Epithelial cell of proximal tubule (primary cell): ENCODE measurements at places on chromosomes 13 and 19. TPM values are rescaled to one million over a fixed set of nuclear protein-coding genes. Genes with fewer than 3 reads are reported as not detected.

FCAR gene
- not detected in 2 replicates for total RNA-seq

CYP2A6 gene
- total RNA-seq, result not detected in 2 replicates

KPNA3 gene
- total RNA-seq, result 22.3 and 29.7 TPM in 2 replicates

IFNL1 gene
- total RNA-seq, result not detected in 2 replicates

KL gene
- 0.36 and 1.4 TPM in 2 replicates for total RNA-seq

PDE4C gene
- 0.63 TPM in 1 of 2 replicates, not detected in the other for total RNA-seq

KLK12 gene
- total RNA-seq, result not detected in 2 replicates

SMAD9 gene
- total RNA-seq, result 0.80 and 4.8 TPM in 2 replicates

DPF1 gene
- 1.3 and 2.6 TPM in 2 replicates for total RNA-seq

ACP7 gene
- total RNA-seq, result 0.22 and 0.23 TPM in 2 replicates

RNF113B gene
- total RNA-seq, result not detected in 2 replicates

TTC9B gene
- total RNA-seq, result not detected in 2 replicates

CCDC70 gene
- not detected in 2 replicates for total RNA-seq

TSSK6 gene
- 0.58 and 1.7 TPM in 2 replicates for total RNA-seq

SLC10A2 gene
- total RNA-seq, result not detected in 2 replicates

SERPINE3 gene
- total RNA-seq, result 0.07 TPM in 1 of 2 replicates, not detected in the other

SSC5D gene
- total RNA-seq, result 0.86 TPM in 1 of 2 replicates, not detected in the other

B3GNT3 gene
- total RNA-seq, result 11.1 and 17.3 TPM in 2 replicates

DNA sequence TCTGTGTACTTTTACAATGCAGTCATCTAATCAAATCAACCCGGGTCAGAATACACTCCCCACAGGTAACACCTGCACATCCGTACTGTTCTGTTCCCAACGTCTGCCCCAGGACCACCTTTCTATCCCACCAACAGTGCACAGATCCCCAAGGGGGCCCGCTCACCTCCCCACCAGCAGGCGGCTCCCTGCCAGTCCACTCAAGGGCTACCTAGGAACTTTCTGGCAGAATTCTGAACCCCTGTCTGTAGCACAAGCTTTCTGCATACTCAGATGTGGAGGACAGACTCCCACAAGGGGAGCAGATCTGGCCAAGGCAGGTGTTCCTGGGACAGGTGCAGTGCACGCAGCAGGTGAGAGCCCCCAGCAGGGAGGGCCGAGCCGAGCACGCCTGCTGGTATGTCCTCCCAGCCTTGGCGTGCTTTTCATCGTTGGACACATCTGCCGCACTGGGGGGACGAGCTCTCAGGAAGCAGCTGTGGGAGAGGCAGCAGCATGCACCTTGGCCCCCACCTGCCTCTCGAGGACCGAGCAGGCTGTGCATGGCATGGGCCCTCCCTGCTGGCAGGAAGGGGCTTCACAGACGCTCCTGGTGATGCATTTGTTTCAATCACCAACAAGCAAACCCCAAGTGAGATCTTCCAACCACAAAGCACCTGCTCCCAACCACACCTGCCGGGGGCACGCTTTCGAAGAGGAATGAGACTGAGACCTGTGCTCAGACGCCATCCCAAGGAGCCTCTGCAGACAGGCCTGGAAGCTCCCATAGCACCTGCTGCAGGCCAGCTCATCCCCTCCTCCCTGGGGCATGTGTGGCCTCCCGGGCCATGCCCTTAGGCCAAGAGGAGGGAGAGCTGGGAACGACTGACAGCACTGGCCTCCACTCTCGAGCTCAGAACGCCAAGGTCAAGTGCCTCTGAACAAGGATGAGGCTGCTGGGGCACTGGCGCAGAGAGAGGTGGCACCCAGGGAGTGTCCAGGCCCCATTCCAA is 35.9 kb downstream of the RAB20 start:
- no peak for DNase-seq

- no peak for DNase-seq
Observed at GRCh38 chr13:59356607-59357006, 807.1 kb downstream of the DIAPH3 start.

DNA sequence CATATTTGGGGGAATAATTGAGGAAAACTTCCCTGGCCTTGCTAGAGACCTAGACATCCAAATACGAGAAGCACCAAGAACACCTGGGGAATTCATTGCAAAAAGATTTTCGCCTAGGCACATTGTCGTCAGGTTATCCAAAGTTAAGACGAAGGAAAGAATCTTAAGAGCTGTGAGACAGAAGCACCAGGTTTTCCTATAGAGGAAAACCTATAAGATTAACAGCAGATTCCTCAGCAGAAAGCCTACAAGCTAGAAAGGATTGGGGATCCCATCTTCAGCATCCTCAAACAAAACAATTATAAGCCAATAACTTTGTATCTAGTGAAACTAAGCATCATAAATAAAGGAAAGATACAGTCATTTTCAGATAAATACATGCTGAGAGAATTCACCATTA is 114.9 kb downstream of the PIBF1 start:
- no peak for DNase-seq

GRCh38 chr13:102907016-102907756 is 61.4 kb downstream of the ERCC5 start:
- DNase-seq, result no peak

DNA sequence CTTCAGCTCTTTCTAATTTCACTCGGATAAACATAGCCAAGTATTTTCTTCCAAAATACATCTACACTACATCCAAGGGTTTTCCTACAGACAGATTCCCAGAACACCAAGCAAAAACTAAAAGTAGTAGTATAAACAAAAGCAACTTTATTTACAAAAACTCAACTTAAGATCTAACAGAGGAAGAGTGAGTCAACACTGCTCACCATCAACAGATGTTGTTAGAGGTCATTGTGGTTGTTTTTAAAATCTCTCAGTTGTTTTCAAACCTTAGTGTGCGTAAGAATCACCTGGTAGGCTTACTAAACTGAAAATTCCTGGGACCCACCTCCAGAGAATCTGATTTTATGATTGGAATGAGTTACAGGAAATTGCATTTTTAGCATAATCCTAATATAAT is 631.7 kb upstream of the SGCG start:
- DNase-seq, result no peak

DNA sequence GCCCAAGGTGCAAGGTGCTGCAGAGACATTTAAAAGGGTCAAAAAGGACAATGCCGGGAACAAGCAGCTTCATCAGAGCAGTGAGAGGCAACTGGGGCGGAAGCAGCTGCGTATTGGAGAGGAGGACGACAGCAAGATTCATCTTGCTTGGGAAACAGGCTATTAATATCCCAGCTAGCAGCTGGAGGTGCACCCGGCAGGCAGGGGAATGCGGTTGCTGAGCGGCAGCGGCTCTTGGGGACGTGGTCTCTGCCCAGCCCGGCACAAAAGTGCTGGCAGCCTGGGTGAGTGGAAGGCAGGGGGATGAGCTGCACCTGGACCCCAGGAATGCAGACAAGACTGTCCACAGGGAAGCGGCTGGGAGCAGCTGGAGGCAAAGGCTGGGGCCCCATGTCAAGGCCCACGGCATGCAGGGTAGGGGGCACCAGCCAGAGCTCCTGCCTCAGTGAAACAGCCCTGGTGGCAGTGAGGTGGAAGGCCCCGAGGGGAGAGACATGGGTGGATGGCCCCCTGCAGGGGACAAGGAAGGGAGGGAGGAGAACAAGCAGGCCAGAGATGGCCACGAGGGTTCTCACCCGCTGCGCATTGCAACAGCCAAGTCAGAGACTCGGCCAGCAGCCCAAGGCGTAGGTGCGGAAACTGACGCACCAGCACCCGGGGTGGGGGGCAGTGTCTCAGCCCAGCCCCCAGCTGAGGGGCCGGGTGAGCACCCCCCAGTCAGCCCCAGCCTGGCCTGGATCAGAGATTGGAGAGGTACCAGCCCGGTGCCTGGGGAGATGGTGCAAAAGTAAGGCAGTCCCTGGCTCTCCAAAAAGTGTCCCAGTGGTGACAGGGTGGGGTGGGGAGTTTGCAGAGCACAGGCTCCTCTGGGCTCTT is 34.4 kb downstream of the PEPD start:
- no peak for DNase-seq

GRCh38 chr13:113632706-113633484 is 25.1 kb downstream of the ATP4B start:
- DNase-seq, result no peak

DNA sequence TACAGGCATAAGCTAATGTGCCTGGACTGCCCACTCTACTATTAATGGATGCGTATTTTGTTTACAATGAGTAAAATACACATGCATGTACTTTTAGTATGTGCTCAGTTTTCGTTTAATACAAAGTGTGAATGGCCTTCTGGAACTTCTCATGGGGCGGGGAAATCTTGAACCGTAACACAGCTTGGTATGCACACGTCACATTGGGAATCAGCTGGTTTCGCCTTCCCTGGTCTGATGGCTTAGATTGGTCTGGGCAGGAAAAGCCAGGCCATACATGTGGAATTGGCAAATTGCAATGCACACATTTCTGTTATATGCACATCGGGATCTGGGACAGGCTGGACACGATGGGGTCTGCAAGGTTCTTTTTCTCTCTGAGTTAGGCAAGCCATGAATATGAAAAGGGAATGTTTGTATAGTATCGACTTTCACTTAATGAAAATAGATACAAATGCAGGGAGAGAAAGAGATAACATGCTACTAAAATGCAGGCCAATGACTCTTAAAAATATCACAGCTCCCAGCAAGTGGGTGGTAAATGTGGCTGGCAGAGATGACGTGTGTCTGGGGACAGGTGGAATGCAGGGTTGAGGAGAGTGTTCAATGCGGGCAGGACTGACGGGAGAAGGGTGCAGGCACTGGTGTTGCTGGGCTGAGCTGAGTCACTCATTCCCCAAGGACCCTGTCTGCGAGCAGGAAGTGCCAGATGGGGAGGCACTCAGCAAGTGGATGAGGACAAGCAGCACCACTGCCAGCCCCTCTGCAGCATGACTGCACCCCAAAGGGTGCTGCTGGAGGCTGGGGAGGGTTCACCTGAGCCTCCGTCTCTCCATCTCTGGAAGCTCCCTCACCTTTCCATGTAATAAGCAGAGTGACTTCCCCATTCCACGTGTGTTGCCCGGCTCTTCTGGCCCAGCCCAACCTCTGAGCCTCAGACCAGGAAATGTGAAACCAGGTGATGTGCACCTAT is 204.0 kb upstream of the GPR12 start:
- DNase-seq, result no peak

DNA sequence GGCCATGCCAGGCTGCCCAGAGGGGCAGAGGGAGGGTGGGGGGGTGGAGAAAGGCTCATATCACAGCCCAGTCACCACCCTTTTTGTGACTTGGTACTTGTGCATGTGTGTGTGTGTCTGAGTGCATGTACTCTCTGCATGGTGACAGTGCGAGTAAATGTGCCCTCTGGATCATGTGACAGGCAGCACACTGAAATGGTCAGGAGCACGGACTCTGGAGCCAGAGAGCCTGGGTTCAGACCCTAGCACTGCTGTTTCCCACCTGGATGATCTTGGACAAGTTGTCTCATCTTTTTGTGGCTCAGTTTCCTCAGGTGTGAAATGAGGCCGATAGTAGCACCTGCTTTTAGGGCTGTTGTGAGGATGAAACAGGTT is 2.0 kb downstream of the CIC start:
- no peak for DNase-seq

GRCh38 chr19:31529121-31529520 is 179.9 kb upstream of the TSHZ3 start:
- no peak for DNase-seq

GRCh38 chr13:112443191-112443994 is 67.2 kb downstream of the SPACA7 start:
- DNase-seq, result no peak

- no peak for DNase-seq
Observed at GRCh38 chr13:33250609-33251008, 34.9 kb downstream of the STARD13 start.

- no peak for DNase-seq
Observed at GRCh38 chr19:49691243-49692146, 579 bp downstream of the CPT1C start.

GRCh38 chr19:23391236-23391635 is 4.0 kb downstream of the ZNF91 start:
- no peak for DNase-seq

DNA sequence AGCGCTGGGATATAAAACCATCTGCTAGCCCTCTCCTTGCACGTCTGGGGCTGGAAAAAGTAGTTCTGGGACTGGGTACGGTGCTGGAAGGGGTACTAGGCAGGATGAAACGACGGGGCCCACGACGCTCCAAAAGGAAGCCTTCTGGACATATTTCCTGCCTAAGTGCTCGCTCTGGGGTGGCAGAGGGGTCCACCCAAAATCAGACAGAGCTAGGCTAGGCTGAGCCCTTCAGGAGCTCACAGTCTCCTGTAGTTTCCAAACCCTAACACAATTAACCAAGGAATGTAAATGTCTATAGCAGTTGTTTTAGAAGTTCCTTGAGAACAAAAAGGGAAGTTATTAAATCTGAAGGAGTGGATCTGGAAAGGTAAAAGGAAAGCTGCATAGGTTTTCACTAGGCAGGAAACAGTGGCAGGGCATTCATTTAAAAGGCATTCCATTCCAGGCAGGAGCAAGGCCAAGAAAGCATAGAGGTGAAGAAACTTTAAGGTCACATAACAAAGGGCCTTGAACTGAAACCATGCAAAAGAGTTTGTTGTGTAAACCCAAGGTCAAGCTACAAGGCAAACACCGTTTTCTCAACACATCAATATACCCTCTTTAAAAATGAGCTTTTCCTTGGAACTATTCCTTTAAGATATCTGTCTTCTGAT is 634 bp upstream of the DIAPH3 start:
- no peak for DNase-seq

- DNase-seq, result no peak
Observed at GRCh38 chr13:101181076-101181685, 235.1 kb downstream of the NALCN start.

GRCh38 chr13:104980586-104980985 is 1554.9 kb downstream of the EFNB2 start:
- no peak for DNase-seq

GRCh38 chr19:50658441-50659317 is 9.4 kb downstream of the C19orf81 start:
- no peak for DNase-seq

DNA sequence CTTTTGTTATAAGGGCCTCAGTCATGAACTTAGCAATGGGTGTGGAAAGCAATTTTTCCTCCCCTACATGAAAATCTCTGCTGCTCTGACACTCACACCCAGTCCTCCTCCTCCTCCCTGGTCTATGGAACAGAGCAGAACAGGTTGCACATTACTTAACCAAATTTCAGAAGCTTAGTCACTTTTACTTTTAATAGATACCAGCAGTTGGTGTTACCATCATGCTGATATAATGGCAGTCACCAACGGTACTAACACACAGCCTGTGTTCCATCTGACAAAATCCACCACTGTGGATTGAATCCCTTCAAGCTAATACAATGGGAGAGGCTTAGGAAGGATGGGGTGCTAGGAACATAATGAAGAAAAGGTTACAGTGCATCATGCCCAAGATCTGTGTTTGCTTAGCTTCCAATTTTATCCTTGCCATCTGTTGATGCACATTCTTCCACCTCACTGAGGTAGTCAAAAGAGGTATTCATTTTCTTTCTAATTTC is 9.8 kb downstream of the TPT1 start:
- DNase-seq, result no peak

GRCh38 chr19:18021121-18021755 is 13.3 kb downstream of the ARRDC2 start:
- no peak for DNase-seq

GRCh38 chr13:32340914-32341313 is 25.6 kb downstream of the BRCA2 start:
- DNase-seq, result no peak

GRCh38 chr19:16886305-16886880 is 2.4 kb upstream of the F2RL3 start:
- DNase-seq, result peak; percentile 26
